ENCODE measurements at places on chromosomes 5 and 9.
A peak's percentile ranks its signal among the peaks of the same experiment; 100 is the strongest.

DNA sequence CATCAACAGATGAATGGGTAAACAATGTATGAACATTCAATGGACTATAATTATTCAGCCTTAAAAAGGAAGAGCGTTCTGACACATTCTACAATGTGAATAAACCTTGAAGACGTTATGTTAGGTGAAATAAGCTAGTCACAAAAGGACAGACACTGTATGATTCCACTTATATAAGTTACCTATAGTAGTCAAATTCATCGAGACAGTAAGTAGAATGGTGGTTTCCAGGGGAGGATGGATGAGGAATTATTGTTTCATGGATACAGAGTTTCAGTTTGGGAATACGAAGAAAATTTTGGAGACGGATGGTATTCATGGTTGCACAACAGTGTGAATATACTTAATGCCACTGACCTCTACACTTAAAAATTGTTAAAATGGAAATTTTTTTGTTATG is 216.4 kb downstream of the CACNA1B start:
- no peak for DNase-seq

- no peak for DNase-seq
These were observed 95.2 kb downstream of the APTX start for GRCh38 chr9:32906213-32906612.

DNA sequence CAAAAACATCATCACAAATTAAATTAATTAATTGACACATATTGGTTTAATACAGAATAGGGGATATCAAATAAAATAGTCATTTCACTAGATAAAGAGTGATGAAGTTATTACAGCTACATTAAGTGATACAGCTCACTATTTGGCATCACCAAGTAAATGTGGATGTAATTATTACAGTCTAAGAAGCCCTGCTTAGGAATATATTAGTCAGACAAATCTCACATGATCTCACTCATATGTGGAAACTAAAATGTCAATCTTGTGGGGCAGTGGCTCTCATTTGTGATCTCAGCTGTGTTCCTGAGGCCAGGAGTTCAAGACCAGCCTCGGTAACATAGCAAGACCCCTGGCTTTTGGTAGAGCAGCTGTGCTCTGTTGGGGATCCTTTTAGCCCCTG is 233.4 kb upstream of the RGMB start:
- DNase-seq = no peak

- DNase-seq = no peak
These were observed 94.2 kb upstream of the FBN2 start for GRCh38 chr5:128632264-128632663.

- DNase-seq = no peak
These were observed 156.2 kb downstream of the CDK5RAP2 start for GRCh38 chr9:120423812-120424211.

GRCh38 chr5:28822071-28822470 is 1783.7 kb upstream of the CDH9 start:
- no peak for DNase-seq

- no peak for DNase-seq
These were observed 160.8 kb downstream of the DEPDC1B start for GRCh38 chr5:60538955-60539866.

DNA sequence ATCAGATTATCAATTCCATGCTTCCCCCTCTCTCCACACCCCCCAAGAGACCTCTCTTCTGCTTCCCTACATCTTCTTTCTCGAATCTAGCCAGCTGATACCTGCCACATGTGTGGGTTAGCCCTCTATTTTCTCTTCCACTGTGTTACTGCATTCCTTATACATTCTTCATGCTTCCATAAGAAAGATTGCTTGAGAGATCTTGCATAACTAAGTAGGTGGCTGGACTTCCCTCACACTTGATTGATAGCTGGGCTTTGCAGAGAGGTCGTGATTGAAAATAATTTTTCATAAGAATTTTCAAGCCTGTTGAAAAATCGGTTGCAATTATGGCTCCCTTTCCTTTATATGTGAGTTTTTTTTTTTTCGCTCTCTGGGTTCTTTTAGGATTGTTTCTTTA is 33.0 kb upstream of the PANK3 start:
- DNase-seq = no peak

- no peak for DNase-seq
These were observed 83.4 kb upstream of the CTSL start for GRCh38 chr9:87642330-87643106.

- DNase-seq = no peak
These were observed 180.4 kb upstream of the DAB2 start for GRCh38 chr5:39605145-39605544.

DNA sequence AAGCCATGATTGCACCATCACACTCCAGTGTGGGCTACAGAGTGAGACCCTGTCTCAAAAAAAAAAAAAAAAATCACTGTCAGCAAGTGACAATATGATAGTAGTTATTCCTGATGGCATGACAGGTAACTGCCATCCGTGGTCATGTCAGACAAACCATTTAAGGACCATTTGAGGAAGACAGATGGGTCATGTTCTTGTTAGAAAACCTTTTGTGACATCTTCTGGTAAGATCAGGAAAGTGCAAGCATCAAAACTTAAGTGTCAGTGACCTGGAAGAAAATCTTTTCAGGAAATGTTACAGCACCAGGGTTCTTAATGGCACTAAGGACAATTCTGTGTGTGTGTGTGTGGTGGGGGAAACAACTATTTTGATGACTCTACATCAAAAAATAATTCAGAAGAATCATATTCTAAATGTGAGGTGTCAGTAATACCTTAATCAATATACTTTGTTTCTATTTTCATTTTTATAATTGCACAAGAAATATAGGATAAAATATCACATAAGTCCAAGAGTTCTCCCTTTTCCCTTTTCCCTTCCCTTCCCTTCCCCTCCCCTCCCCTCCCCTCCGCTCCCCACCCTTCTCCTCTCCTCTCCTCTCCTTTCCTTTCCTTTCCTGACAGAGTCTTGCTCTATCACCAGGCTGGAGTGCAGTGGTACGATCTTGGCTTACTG is 17.8 kb downstream of the SLC38A9 start:
- DNase-seq = peak; percentile 10

GRCh38 chr9:117485176-117485575 is 70.3 kb upstream of the ASTN2 start:
- no peak for DNase-seq

DNA sequence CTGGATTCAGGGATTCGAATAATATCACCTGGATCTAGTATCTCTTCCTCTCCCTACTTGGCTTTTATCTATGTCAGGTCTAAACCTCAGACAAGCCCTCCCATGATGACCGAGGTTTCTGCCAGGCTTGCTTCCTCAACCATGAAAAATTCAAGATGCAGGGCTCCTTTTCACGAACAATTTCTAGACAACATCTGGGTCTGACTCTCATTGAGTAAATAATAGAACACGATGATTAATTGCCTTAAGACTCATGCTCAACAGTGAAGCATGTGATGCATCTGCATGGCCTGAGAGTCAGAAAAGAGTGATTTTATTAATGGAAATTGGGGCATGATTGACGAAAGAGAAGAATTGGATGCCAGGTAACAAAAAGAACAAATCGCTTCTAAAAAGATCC is 277.2 kb upstream of the ZNF608 start:
- no peak for DNase-seq

- no peak for DNase-seq
These were observed 15.3 kb downstream of the LCN9 start for GRCh38 chr9:135678236-135679017.

- no peak for DNase-seq
These were observed 123.9 kb downstream of the PPP2R2B start for GRCh38 chr5:146754621-146755020.

DNA sequence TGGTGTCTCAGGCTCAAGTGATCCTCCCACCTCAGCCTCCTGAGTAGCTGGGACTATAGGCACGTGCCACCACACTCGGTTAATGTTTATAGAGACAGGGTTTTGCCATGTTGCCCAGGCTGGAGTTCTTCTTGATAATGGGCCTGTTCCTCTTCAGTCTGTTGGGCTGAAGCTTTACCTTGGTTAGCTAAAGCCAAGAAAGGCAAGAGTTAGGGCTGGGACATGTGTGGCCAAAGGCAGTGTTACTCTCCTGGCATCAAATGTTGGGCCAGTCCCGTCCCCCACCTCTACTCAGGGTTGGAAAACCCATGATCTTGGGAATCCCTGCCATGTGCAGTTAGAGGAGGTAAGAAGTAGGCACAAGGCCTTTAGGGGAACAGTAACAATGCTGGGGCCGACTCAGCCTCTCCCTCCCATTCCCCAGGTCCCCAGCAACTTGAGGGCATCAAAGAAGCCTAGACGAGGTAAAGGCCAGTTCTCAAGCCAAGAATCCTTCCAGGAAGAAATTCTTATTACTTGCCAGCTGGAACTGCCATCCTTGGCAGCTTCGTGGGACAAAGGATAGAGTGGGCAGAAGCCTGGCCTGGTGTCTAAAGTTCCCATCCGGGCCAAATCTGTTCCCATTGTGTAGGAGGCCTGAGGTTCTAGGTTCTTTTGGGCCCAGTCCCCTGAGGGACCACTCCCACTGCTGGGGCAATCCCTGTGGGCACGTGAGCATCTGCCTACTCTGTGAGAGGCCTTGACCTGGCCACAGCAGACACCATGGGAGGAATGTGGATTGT is 4.5 kb downstream of the EGR1 start:
- DNase-seq = peak; percentile 38

DNA sequence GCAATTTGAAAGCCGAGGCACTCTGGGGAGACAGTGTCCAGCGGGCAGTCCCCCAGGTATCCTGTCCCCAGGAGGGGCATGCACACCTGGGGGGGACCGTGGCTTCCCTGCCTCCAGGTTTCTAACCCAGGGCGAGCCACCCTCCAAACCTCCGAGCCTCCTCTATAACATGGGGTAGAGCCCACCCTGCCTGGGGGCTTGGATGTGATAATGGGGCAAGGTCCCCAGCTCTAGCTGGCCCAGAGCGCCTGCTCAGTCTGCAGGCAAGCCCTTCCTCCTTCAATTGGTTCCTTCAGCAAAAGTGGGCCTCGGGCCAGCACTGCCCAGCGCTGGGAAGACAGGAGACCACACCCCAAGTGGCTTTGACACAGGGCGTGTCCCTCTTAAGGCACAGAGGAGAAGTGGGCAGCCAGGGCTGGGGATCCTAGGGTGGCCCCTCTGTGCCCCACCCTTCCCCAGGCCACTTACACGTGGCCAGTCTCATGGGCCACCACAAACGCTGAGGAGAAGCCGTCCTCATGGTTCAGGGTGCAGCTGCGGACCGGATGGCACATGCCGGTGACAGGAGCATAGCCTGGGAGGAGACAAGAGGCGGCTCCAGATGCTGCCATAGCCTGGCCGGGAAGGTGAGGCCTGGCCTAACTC is 94.3 kb downstream of the ZNF354C start:
- no peak for DNase-seq

- no peak for DNase-seq
These were observed 676 bp downstream of the LCN15 start for GRCh38 chr9:136763649-136764035.

DNA sequence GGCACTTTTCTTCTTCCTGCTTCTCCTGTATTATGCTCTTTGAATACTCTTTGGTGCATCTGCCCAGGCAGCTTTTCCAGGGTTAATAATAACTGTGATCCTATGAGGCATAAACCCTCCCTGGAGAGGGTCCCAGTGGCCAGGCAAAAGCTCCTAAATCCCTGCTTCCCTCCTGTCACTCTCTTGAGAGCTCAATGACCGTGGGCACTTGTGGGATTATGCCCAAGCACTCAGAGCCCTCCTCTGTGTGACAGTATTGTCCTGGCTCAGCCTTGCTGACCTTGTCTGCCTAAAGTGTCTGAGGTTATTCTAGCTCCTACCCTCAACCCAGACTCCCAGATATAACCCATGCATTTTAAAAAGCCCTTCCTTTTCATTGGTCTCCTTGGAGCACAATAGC is 51.9 kb downstream of the GALNT10 start:
- DNase-seq = no peak

GRCh38 chr9:96382839-96383164 is 709 bp downstream of the SLC35D2 start:
- DNase-seq = no peak

GRCh38 chr9:9004810-9005209 is 1205.2 kb upstream of the DMAC1 start:
- no peak for DNase-seq

DNA sequence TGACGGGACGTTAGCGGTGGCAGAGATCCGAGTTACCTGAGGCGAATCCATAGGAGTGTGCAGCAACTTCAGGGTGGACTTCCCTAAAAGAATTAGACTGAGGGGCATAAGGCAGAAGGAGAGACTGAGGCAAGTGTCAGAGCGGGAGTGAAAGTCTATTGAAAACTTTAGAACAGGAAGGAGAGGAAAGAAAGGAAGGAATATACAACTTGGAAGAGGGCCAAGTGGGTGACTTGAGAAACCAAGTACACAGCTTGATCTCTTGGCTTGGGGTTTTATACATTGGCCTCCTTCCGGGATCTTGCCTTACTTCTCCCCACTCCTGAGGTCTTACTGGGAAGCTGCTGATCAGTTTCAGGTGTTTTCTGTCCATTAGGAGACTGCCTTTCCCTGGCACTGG is 84.9 kb downstream of the SNX18 start:
- DNase-seq = no peak

- no peak for DNase-seq
These were observed 509.4 kb upstream of the SEMA6A start for GRCh38 chr5:117084067-117084466.

DNA sequence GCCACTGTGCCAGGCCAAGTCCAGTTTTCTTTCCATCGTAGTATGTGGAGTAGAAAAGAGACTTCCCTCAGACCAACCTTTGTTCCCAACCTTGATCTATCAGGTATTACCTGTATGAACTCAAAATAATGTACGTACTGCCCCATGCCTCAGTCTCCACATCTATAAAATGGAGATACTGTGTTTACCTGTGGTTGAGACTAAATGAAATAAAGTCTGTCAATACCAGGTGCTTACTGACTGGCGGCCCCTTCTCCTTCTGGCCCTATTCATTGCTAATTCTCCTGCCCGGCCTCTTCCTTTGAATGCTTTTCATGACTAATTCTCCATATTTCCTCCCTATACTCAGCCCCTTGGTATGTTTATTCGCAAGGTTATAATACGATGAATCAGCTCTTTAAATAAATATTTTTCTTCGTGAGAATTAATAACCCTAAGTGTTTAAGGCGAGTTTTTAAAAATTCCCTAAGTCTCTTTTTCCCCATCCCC is 89.6 kb upstream of the BASP1 start:
- DNase-seq = no peak

- no peak for DNase-seq
These were observed 823.6 kb upstream of the ARRDC3 start for GRCh38 chr5:92206681-92207080.

DNA sequence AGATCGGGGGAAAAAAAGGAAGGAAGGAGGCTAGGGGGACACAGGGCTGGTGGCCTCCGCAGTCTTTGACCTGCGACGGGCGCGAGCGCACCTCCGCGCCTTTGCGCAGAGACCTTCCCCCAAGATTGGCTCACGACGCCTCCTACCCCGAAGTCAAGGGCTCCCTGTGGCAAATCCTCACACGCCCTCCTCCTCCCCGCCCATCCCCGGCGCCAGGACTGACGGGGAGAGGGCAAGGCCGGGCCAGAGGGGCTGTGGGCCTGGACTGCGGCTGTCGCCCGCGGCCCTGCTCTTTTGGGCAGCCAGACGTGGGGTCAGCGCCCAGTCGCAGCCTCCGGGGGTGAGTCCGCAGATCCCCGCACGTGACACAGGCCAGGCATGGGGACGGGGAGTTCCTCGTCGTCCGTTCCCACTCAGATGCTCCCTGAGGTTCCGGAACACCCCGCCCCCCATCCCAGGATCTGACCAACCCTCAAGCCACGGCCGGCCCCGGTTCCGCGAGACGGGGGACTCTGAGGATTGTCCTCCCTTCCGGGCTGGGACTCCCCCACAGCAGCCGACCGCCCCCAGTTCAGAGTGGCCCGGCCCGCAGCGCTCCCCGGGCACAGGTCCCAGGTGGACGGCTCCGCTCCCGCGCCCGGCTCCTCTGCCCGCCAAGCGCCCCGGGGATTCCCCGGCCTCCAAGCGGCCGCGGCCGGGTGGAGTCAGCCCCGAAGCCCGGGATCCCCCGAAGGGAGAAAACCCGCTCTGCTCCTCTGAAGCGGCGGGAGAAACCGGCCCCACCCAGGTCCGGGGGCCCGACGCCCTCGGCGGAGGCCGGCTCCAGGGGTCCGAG is 543 bp upstream of the ANKRD33B start:
- no peak for DNase-seq
